ENCODE measurements at places on chromosomes 3 and 15. TPM values are rescaled to one million over a fixed set of nuclear protein-coding genes. Genes with fewer than 3 reads are reported as not detected.

DNA sequence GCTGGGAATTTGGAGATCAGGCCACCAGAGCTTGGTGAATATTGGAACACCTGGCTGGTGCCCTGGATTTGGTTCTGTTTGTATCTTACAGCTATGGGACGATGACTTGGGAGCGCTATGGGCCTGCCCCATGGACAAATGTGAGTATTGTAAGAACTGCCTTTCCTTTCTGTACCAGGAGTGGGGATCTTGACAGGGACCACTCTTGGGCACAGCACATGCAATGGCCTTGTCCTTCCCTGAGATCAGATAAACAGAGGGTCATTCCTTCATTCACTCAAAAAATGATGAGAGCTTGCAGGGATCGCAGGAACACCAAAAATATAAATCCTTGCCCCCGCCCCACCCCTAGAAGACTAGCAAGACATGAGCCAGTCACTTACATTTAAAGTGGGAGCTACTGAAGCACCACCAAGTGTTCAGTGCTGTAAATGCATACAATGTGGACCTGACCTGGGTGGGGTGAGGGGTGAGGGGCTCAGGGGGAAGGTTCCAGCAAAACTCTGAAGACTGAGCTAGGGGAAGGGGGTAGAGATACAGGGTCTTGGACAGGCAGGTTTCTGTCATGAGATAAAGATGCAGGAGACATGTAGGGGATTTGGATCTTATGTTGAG, 2.7 kb upstream of the CRELD1 start:
- no peak for DNase-seq

DNA sequence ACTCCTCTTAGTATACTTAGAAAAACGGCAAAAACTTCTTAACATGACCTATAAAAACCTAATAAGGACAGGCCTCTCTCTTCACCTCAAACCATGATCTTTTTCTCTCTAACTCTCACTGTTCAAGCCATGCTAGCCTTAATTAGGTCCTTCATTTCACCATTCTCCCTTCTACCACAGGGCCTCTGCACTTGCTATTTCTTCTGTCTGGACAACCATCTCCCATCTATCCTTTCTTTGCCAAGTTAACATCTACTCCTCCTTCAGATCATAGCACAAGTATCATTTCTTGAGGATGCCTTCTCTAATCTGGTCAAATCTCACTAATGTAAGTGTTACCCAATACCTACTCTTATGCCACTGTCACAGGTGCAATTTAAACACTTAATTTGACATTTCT, 39.1 kb downstream of the TMCC1 start:
- no peak for DNase-seq

Gene CYP1A2
- total RNA-seq: not detected

GRCh38 chr3:46286947-46287565, 44.8 kb downstream of the CCR3 start:
- no peak for DNase-seq

DNA sequence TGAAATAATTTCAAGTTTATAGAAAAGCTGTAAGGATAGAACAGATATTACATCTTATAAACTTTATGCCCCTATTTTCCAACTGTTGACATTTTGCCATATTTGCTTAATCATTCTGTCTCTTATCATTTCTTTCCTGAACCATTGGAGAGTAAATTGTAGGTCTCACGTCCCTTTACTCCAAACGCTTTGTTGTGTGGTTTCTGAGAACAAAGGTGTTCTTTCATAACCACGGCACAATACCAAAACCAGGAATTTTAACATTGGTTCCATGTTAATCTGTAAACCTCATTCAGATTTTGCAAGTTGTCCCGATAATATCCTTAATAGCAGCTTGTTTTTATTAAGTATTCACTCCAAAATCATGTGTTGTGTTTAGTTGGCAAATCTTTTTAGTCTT, 134.8 kb downstream of the AKAP13 start:
- no peak for DNase-seq

DNA sequence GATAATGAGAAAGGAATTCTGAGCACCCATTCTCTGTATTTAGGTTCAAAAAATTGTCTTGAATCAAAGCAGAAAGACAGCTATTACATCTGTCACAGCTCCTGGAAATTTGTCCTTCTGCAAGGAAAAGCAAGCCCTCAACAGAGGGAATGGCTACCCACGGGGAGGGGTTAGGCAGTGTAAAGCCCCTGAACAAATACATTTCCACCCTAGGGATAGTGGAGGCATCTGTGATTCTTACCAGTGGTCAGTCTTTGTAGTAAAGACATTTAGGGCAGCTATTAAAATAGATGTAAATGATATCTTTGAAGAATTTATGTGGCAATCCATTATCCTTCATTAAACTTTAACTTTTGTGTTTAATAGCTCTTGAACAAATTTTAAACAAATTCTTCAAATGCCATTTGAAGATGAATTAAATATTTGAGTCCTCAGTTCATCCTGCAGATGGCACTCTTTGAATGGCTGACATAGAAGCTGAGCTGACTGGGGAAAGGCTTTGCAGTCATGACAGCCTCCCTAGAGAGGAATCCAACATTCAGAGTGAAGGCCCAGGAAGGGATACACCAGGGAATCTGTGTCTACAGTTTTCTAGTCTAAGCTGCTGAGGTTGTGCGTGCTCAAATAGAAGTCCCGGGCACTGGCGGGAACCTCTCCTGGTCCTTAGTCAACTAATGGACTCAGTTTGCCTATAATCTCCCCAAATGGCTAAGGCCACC, 359.7 kb upstream of the ROPN1 start:
- DNase-seq: peak; percentile 57

All from H7 (cell line).